HS-27A (cell line): ENCODE measurements at places on chromosomes 7 and 10.

DNA sequence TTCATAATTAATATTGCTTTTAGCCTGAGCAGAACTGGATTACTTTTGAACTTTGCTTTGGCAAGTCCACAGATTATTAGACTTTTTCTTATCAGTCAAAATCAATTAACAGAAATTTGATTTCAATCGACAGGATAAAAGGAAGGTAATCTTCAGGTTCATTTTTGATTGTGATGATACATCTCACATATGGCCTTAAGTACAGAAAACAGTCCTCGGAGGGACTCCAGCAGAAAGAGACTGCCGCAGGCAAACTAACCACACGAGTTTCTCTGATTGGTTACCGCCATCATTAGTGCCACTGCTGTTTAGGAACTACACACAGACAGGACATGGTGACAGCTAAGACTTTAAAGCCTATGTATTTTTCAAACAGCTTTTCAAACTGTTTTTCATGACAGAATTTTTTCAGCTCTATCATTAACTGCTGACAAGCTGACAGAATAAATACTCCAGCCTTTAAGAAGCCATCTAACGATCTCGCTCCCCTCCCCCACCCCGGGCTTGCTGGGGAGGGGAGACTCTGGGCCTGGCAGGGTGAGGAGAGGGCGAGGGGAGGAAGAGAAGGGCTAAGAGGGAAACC is 668.2 kb downstream of the KCNMA1 start:
- DNase-seq: no peak

DNA sequence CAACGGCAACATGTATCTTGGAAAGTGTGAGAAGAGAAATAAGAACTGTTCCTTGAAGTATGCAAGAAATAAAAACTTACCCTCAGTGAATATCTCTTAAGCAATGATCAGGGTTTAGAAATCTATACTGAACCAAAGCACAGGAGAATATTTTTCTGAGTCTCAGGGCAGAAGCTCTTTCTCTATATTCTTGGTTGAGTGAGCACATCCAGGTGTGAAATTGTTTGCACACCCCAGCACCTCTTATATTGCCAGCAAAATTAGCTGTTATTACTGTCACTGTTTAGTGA is 8.4 kb downstream of the DLX6 start:
- DNase-seq: no peak

GRCh38 chr10:123241391-123242141 is 87.4 kb downstream of the BUB3 start:
- DNase-seq: no peak

DNA sequence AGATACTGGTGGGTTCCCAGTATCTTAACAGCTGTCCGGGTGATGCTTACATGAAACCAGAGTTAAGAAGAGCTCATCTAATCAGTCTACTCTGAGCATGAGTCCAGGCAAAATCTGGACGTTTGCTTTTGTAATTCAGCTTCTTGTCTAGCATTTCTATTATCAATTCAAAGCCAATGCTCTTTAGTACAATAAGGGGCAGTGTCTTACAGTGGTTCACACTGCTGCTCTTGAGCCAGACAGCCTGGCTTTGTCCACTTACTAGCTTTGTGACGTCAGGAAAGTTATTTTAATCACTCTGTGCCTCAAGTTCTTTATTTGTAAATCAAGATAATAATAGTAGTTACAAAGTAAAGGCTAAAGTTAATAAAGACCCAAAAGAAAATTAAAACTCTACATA is 227.3 kb upstream of the TCF7L2 start:
- no peak for DNase-seq

- DNase-seq: no peak
Observed at GRCh38 chr7:129907122-129907736, 45.5 kb downstream of the UBE2H start.

DNA sequence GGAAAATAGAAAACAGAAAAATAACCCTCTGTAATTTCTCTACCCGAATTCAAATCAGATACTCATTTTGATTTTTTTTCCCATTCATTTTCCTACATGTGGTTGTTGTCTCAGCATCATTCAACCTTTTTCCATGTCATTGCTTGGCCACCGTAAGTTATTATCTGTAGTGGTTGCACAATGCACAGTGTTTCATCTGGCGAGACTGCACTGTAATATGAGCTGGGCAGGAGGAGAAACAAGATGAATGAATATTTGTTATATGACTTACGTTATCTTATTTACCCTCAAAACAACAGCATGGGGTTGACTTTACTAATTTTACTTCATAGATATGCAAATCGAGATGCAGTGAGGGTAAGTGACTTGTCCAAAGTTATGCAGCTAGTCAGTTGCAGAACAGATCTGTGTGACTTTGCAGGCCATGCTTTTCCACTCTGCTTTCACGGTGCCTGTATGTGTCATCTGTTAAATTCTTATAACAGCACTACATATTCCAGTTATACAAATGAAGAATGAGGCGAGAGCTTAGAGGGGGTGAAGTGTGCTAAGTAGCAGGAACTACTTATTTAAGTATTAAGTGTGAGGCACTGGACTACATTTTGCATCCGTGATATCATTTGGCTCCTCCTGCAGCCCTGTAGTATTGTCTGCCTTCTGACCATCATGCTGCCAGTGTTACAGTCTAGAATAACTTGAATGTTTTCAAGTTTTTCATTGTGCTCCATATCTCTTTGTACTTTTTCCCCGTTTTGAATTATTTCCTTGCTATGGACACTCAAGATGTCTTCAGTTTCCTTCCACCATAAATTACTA is 56.7 kb downstream of the ZMYND11 start:
- DNase-seq: no peak

- DNase-seq: no peak
Observed at GRCh38 chr7:102220960-102221800, 65.5 kb upstream of the SH2B2 start.
